ENCODE measurements at places on chromosomes 7 and 10.

- no peak for DNase-seq
Observed at GRCh38 chr7:2728316-2729030, 40.5 kb downstream of the AMZ1 start.

DNA sequence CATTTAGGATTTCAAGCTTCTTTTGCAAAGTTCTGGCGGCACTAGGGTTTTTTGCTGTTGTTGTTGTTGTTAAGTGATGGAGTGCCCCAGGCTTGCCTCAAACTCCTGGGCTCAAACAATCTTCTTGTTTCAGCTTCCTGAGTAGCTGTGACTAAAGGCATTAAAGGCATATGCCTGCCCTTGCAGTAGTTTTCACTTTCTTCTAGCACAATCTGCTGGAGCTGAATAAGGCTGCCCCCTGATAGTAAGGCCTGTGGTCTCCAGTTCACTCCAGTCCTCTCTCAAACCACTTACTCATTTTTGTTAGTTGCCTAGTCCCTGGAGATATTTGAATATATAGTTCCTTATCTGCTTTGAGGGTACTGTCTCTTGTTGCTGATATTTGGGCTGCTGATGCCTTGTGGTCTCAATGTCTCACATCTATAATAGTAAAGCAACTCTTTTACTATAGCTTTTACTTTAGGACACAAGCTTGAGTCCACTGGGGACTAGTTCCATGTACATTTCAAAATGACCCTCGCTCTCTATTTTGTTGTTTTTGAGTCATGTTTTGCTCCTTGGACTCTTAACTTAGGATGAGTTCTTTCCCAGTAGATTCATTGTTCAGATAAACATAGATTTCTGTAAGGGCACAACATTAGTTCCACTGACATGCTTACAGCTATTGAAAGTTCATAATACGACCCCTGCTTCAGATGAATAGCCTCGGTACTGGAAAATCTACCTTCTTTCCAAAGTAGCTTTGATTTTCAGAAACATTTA is 25.5 kb downstream of the PHF14 start:
- DNase-seq: no peak

- DNase-seq: no peak
Observed at GRCh38 chr7:133754708-133755107, 372.4 kb upstream of the LRGUK start.

DNA sequence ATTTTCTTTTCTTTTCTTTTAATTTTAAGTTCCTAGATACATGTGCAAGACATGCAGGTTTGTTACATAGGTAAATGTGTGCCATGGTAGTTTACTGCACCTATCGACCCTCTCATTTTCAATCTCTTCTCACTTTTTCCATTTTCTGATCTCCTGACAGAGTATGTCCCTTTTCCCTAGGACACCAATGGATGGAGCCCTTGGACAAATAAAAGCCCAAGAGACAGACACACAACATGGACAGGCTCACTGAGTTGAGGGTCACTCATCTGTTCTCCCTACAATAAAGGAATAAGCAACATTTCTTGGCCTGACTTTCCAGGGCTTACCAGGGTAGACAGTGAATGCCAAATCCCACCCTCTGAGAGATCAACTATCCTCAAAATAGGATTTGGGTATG is 15.2 kb upstream of the UBE2D1 start:
- DNase-seq: no peak

Measured in hematopoietic multipotent progenitor cell treated with erythropoietin and hydrocortisone succinate and interleukin-3 and kit ligand, for 17 days (in vitro differentiated cells).